ENCODE measurements at places on chromosomes 1 and 21. TPM values are rescaled to one million over a fixed set of nuclear protein-coding genes. Genes with fewer than 3 reads are reported as not detected.

GRCh38 chr21:33769057-33769456 is 126.8 kb downstream of the ITSN1 start:
- no peak for DNase-seq

- no peak for DNase-seq
Measured at GRCh38 chr21:15306271-15306670, 241.5 kb upstream of the NRIP1 start.

DNA sequence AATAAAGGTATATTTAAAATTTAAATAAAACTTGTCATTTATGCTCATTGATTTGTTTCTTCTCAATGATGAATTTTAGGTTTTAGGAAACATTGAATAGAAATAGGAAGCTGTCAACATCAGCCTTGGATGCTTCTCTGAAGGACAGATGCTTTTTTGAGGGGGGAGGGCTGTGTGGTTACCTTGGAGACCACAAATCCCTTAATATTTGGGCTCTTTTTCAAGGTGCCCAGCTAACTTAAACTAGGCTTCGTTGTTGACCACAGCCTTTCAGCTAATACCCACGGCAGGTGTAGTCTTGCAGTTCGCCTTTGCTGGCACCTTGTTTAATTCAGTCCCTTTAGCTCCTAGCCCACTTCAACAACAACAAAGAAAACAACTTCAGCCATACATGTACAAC is 22.5 kb downstream of the TENT5C start:
- no peak for DNase-seq

Gene SAMSN1
- total RNA-seq = 0.32 TPM

Gene ADAM30
- total RNA-seq = not detected

Gene AMY1A
- total RNA-seq = not detected

Gene KIAA1614
- 1.9 TPM for total RNA-seq

All from M059J (cell line).